ENCODE measurements at places on chromosomes 4 and X. TPM values are rescaled to one million over a fixed set of nuclear protein-coding genes. Genes with fewer than 3 reads are reported as not detected.

Gene UGT2B17
- total RNA-seq: not detected

Gene TRAM1L1
- total RNA-seq: 1.1 TPM

Gene VGLL1
- total RNA-seq: not detected

Gene GPR34
- not detected for total RNA-seq

Gene GABRE
- total RNA-seq: 36.3 TPM

Gene PNCK
- total RNA-seq: not detected

Gene XG
- total RNA-seq: 0.33 TPM

Gene PAGE2B
- not detected for total RNA-seq

Gene MAGEA4
- not detected for total RNA-seq

Gene HS6ST2
- 2.0 TPM for total RNA-seq

Gene CD40LG
- total RNA-seq: not detected

Gene POF1B
- total RNA-seq: 1.1 TPM

Gene TRO
- 4.5 TPM for total RNA-seq

Gene FRMD7
- not detected for total RNA-seq

Gene LRRC66
- 0.33 TPM for total RNA-seq

All from vein endothelial cell (primary cell).